Iris pigment epithelial cell (primary cell): ENCODE measurements at places on chromosomes 1 and 21.

- DNase-seq = no peak
These were observed 33.6 kb downstream of the LRRN2 start for GRCh38 chr1:204651843-204652421.

GRCh38 chr1:11980676-11980972, 380 bp downstream of the MFN2 start:
- no peak for DNase-seq

GRCh38 chr1:27398405-27399149, 6.2 kb downstream of the GPR3 start:
- DNase-seq = no peak

DNA sequence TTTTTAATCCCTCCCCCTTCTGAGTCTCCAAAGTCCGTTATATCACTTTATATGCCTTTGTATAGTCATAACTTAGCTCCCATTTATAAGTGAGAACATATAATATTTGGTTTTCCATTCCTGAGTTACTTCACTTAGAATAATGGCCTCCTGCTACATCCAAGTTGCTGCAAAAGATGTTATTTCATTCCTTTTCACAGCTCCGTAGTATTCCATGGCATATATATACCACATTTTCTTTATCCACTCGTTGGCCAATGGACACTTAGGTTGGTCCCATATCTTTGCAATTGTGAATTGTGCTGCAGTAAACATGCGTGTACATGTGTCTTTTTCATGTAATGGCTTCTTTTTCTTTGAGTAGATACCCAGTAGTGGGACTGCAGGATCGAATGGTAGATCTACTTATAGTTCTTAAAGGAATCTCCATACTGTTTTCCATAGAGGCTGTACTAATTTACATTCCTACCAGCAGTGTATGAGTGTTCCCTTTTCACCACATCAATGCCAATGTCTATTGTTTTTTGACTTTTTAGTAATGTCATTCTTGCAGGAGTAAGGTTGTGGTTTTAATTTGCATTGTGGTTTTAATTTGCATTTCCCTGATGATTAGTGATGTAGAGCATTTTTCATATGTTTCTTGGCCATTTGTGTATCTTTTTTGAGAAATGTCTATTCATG, 12.3 kb downstream of the MAN1C1 start:
- no peak for DNase-seq

- DNase-seq = no peak
These were observed 383.7 kb upstream of the CAMK1G start for GRCh38 chr1:209199822-209200221.

DNA sequence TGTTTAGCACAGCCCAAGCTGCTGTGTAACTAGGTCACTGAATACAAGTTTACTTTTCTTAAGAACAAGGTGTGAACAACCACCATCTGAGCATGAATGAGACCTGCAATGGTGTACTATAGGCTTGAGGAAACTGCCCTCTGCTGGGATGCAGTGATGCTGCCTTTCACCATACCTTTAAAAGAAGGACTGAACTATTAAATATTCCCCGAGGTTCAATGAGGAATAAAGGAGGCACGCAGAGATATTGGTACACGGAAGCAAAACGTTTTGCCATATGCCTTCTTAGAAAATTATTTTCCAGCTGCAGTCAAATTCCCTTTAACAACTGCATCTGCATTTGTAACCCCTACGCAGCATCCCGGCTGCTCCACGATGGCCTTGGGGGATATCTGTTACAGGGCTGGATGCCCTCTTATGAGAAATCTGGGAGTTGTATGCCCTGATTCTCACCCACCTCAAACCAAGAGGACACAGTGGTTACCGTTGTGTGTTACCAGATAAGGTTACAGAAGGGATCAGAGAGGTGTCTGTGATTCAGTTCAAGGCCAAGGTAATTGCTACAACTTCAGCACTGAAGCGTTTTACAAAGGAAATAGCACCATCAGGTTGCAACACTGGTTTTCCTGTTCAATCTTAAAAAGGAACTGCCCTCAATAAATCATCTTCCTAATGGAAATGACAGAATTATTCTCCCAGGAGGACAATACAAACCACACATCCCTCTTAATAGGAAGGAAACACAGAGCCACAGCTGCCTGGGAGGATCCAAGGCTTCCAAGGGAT, 470.5 kb downstream of the LTN1 start:
- peak; percentile 60 for DNase-seq

DNA sequence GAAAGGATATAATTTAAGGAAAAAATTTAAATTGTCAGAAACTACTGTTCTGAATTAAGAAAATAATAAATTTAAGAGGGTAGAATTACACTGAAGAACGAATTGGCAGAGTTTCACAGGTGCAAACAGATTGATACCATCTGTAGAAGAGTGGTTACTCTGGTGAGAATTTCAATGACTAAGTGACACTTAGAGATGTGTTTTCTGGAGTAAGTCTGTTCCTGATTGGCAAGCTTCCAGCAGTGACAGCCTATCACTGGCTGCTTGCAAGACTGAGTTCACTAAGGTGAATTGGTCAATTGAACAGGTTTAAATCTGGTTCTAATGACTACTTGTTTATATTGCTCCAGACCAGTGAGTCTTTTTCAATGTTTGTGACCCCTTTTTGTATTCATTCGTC, 838.2 kb upstream of the RGS18 start:
- DNase-seq = no peak

DNA sequence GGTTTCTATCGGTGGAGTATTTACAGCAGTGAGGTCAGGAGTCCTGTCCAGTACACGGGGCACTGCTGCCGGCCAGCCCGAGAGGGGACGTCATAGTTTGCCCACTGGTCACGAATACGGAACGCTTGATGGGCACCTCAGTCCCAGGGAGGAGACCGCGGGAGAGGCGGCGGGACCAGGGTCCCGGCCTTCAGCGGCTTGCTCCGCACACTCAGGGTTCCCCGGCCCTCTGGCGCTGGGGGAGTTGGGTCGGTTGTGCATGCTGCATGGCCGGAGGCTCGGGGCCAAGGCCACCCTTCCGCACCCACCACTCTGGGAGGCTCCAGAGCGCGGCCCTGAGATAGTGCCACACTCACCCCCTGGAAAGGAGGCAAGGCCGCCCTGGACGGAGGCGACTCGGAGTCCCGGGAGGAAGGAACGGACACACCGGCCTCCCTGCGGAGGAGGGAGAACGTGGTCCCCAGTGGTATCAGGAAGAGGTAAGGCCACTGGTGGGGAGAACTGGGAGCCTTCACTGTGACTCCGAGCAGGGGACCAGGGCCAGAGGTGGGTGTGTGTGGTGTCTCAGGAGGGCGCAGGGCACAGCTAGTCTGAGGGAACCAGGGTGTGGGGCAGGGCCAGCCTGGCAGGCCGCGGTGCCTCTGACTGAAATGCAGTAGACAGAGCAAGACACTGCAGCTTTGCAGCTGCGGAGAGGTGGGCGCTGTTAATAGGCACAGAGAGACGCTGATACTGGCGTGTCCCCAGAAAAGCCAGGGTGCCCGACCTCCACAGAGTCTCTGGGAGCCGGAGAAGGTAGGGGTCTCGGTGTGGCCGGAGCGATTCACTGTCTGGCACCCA, 28.6 kb upstream of the PRSS38 start:
- no peak for DNase-seq

GRCh38 chr1:208988811-208989222, 594.7 kb upstream of the CAMK1G start:
- DNase-seq = peak; percentile 53

DNA sequence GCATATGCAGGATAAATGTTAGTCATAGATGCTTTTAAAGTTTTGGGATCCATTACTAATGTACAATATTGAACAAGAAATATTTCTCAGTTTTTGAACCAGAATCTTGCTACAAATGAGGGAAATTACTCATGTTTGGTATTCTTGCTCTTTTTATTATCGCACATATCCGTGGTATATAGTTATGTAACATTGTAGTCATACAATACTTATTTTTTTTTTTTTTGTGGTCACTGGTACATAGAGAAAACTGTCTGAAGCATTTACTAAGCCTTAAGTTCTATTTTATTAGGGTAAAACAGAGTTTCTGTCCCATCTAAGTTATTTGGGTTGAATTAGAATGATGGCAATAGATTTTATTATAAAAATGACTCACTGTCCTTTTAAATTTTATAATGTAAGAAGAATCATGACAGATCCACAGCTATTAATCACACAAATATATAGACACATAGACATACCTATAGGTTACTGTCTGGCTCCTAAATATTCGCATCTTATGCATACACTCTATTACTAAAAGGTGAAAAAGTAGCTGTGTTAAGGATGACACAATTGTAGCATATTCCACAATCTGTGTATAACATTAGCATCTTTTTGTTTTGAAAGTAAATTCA, 18.0 kb upstream of the PRKAA2 start:
- no peak for DNase-seq

DNA sequence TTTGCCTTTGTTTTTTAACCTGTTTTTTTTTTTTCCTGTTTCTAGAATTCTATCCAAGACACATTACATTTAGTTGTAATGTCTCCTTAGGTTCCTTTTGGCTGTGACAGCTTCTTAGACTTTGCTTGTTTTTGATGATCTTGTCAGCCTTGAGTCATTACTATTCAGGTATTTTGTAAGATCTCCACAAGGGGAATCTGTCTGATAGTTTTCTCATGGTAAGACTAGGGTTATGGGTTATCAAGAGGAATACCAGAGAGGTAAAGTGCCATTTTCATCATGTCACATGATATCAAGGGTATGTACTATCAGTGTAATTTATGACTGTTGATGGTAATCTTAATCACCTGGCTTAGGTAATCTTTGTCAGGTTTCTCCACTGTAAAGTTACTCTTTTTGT, 99.1 kb upstream of the GFI1 start:
- peak; percentile 48 for DNase-seq

GRCh38 chr1:231415018-231415583, 7.0 kb downstream of the EGLN1 start:
- no peak for DNase-seq

- peak; percentile 18 for DNase-seq
These were observed 90.1 kb upstream of the RAVER2 start for GRCh38 chr1:64654519-64655341.

- DNase-seq = no peak
These were observed 41.2 kb downstream of the TNR start for GRCh38 chr1:175702079-175702795.

GRCh38 chr1:193525411-193525810, 339.0 kb upstream of the B3GALT2 start:
- no peak for DNase-seq

GRCh38 chr1:96521994-96522760, 199.4 kb upstream of the PTBP2 start:
- DNase-seq = peak; percentile 65

GRCh38 chr1:51843948-51844347, 34.6 kb downstream of the NRDC start:
- DNase-seq = no peak
